Chondrocyte (in vitro differentiated cells): ENCODE measurements at places on chromosomes 11 and 22. TPM values are rescaled to one million over a fixed set of nuclear protein-coding genes. Genes with fewer than 3 reads are reported as not detected.

The PLA2G6 gene
- total RNA-seq: 16.3 to 30.2 TPM (median 21.0 TPM) in 3 replicates

The C22orf42 gene
- not detected in 3 replicates for total RNA-seq

The COMT gene
- total RNA-seq: 66.6 to 186 TPM (median 177 TPM) in 3 replicates

The TSGA10IP gene
- not detected in 3 replicates for total RNA-seq

The OR5A1 gene
- not detected in 3 replicates for total RNA-seq

The KCNK4 gene
- 0.22 to 0.39 TPM in 2 of 3 replicates, not detected in the other for total RNA-seq

The BIK gene
- total RNA-seq: not detected in 3 replicates

The CNIH2 gene
- 2.5 to 2.8 TPM (median 2.8 TPM) in 3 replicates for total RNA-seq

The HORMAD2 gene
- not detected in 3 replicates for total RNA-seq

The MYRF gene
- total RNA-seq: 1.6 to 1.7 TPM in 2 of 3 replicates, not detected in the other

The EFEMP2 gene
- 174 to 310 TPM (median 290 TPM) in 3 replicates for total RNA-seq

The OR4D5 gene
- total RNA-seq: not detected in 3 replicates

The C2CD3 gene
- total RNA-seq: 14.7 to 28.0 TPM (median 16.3 TPM) in 3 replicates

The OR10A2 gene
- not detected in 3 replicates for total RNA-seq

The SCGB1D2 gene
- not detected in 3 replicates for total RNA-seq

The KRTAP5-11 gene
- total RNA-seq: not detected in 3 replicates

The ROBO4 gene
- total RNA-seq: not detected in 3 replicates

The OR5B21 gene
- not detected in 3 replicates for total RNA-seq

The OR10A6 gene
- not detected in 3 replicates for total RNA-seq

The CEP164 gene
- total RNA-seq: 29.2 to 32.4 TPM (median 29.9 TPM) in 3 replicates

The PGA5 gene
- not detected in 3 replicates for total RNA-seq

The OR5D13 gene
- not detected in 3 replicates for total RNA-seq

The FZD4 gene
- 6.5 to 11.9 TPM (median 6.6 TPM) in 3 replicates for total RNA-seq

The ZNRF3 gene
- total RNA-seq: 6.7 to 7.7 TPM (median 6.7 TPM) in 3 replicates

The KCNK7 gene
- total RNA-seq: 0.22 to 0.44 TPM in 2 of 3 replicates, not detected in the other

The CEND1 gene
- total RNA-seq: 0.20 to 0.67 TPM (median 0.41 TPM) in 3 replicates

The TRIM49B gene
- total RNA-seq: not detected in 3 replicates

The KRTAP5-9 gene
- total RNA-seq: 0.20 to 0.36 TPM in 2 of 3 replicates, not detected in the other

The FAM227A gene
- total RNA-seq: 1.5 to 5.4 TPM (median 1.8 TPM) in 3 replicates

The TRIM44 gene
- total RNA-seq: 62.7 to 74.6 TPM (median 68.7 TPM) in 3 replicates

The RAPSN gene
- 0.33 to 0.35 TPM (median 0.34 TPM) in 3 replicates for total RNA-seq
